ENCODE measurements at places on chromosomes 2 and 18.
A peak's percentile ranks its signal among the peaks of the same experiment; 100 is the strongest.

- no peak for DNase-seq
Observed at GRCh38 chr18:24632158-24632988, 171.9 kb downstream of the HRH4 start.

DNA sequence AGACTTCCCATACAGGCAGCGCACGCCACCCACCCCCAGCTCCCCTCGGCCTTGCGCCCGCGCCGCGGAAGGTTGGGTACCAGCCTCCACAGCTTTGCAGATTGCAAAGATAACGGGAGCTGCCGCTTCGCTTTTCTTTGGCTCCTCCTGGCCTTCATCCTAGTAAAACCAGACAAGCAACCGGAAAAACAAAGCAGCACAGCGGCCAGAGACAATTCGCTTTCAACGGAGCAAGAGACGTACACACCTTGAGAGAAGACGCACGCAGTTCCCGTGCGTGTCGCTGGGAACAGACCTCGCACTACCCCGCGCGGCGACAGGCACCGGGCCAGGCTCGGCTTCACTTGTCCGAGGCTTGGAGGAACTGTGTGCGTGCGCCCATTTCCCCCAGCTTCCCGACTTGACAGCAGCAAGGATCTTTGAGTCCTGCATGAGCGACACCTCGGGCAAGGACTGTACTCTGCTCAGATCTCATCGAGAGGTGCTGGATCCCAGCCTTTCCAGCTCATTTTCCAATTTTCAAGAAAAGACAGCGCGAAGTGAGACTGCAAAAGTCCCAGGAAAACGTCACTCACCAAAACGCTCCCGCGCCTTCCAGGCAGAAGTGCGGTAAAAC is 964 bp downstream of the ZBTB7C start:
- DNase-seq = no peak

- DNase-seq = no peak
Observed at GRCh38 chr2:44168681-44169154, at the start of gene PPM1B. TSS of gene PPM1B (plus strand) at chr2:44168875. CDS start at chr2:44201200, 32,325 bp downstream.

DNA sequence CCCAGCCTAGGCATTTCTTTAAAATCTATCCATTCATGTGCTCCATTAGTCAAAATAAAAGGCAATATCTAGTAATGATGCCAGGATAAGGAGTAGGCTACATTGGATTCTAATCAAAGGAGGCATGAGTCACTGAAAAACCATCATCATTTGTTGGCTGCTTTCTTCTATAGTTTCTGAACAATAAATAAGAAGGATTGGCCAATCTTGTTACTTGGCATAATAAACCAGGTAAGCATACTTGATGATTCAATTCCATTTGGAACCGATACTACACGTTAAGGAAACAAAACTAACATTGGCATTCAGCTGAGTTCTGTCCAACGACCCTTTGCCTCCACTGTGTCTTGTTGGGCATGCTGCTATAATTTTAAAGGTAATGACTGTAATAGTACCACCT is 27.2 kb downstream of the ATP8B1 start:
- DNase-seq = no peak

- DNase-seq = no peak
Observed at GRCh38 chr2:224925810-224926100, 116.5 kb downstream of the DOCK10 start.

GRCh38 chr2:38706846-38707345 is 41.0 kb downstream of the GALM start:
- no peak for DNase-seq

- DNase-seq = no peak
Observed at GRCh38 chr2:74221604-74222299, 23.3 kb downstream of the MTHFD2 start.

GRCh38 chr18:53946594-53946993 is 277.9 kb downstream of the MBD2 start:
- DNase-seq = no peak

DNA sequence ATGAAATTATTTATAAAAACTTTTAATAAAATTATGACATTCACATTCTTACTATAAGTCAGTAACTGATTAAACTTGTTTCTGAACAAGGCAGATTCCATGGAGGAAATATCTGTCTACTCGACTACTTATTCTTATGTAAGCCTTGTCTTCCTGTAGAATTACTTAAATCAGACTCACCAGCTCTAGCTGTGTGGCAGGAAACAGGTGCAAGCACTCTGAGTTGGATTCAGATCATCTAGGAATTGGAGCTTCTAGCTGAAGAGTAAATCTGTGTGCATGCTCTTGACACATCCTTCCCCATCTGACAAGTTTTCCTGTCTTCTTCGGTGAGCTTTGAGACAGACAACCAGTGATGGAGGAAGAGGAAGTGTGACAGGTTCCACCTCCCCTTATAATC is 284.7 kb downstream of the TRIB2 start:
- DNase-seq = no peak

- no peak for DNase-seq
Observed at GRCh38 chr2:215784371-215784783, 229.0 kb downstream of the MREG start.

- no peak for DNase-seq
Observed at GRCh38 chr2:98137196-98137595, 50.2 kb downstream of the VWA3B start.

DNA sequence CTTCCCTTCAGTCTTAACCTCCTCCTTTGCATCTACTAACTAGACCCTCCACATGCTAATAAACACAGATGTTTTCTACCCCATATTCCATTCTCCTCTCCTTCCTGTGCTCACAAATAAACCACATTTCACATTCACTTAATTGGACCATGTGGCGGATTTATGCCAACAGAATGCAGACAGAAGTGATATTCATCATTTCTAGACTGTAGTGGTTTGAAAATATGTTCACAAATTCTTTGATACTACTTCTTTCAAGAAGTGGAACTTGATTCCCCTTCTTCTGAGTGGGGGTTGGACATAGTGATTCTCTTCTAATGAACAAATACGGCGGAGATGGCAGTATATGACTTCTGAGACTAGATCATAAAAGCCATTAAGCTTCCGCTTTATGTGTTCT is 73.5 kb upstream of the SPTBN1 start:
- DNase-seq = no peak

- no peak for DNase-seq
Observed at GRCh38 chr2:107615039-107615438, 211.7 kb upstream of the RGPD4 start.

DNA sequence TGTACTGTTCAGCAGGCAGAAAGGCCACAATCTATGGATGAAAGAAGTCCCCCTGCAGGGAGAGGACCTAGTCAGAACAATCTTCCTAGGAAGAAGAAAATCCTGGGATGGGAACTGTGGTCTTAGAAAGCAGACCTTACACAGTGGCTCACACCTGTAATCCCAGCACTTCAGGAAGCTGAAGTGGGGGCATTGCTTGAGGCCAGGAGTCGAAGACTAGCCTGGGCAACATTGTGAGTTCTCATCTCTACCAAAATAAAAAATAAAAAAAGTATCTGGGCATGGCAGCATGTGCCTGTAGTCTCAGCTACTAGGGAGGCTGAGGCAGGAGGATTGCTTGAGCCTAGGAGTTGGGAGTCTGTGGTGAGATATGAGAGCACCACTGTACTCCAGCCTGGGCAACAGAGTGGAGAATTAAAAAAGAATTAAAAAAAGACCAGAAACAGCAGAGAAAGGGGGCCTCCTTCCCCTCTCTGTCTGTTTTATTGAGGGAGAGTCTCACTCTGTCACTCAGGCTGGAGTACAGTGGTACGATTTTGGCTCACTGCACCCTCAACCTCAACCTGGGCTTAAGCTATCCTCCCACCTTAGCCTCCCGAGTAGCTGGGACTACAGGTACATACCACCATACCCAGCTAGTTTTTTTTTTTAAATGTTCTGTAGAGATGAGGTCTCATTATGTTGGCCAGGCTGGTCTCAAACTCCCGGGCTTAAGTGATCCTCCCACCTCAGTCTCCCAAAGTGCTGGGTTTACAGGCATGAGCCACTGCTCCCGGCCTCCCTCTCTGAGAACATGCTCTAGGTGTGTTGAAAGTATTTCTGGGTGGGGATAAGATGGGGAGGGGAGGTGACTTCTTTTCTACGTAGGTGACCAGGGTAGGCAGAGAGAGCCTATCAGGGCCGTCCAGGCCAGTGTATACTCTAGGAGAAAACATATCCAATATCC is 7.4 kb downstream of the RHOB start:
- no peak for DNase-seq

DNA sequence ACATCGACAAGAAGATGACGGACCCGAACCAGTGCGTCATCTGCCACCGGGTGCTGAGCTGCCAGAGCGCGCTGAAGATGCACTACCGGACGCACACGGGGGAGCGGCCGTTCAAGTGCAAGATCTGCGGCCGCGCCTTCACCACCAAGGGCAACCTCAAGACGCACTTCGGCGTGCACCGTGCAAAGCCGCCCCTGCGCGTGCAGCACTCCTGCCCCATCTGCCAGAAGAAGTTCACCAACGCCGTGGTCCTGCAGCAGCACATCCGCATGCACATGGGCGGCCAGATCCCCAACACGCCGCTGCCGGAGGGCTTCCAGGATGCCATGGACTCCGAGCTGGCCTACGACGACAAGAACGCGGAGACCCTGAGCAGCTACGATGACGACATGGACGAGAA is 14.4 kb downstream of the SALL3 start:
- DNase-seq = no peak

DNA sequence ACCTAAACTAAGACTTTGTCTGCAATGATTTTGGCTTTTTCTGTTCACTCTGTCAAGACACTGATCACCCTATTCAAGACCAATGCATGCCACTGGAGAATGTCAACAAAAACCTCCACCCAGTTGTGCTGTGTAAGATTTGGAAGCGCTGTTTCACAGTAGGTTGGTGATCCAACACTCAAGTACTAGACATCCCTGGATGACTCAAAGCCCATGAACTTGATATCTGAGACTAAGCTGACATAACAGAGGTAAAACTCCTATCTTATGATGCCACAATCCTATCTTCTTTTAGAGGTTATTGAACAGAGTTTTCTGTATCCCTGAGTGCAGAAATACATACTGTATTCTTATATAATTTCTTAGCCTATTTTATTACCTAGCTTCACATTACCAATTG is 251.3 kb upstream of the ETAA1 start:
- DNase-seq = no peak

DNA sequence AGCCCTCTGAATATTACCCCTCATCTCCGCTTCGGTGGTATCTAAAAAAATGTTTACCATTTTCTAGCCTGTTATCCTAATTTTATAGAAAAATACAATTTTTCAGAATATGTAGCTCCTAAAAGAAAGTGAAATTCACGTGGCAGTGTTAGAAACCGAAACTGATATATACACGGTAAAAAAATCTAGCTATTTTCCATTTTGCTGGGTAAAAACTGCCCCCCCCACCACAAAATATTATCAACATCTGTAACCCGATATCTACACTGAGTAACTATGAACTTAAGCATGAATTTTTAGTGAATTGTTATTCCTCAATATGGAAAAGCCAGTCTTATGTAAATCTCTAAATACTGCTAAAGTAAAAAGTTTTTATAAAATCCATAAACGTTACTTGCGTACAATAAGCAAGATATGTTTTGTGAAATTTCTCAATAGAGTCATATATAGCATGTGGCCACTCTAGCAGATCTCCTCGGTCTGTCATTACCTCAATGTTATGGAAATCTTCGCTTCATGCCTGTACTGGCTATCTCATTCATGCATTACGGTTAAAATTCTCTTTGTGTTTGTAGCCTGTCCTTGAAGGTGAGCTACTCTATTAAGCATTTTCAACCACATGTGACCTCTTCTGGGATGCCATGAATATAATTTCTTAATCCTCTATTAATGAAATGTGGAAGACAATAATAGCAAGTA is 524.2 kb downstream of the TRIB2 start:
- no peak for DNase-seq

GRCh38 chr2:65390134-65390533 is 42.3 kb downstream of the SPRED2 start:
- DNase-seq = no peak

DNA sequence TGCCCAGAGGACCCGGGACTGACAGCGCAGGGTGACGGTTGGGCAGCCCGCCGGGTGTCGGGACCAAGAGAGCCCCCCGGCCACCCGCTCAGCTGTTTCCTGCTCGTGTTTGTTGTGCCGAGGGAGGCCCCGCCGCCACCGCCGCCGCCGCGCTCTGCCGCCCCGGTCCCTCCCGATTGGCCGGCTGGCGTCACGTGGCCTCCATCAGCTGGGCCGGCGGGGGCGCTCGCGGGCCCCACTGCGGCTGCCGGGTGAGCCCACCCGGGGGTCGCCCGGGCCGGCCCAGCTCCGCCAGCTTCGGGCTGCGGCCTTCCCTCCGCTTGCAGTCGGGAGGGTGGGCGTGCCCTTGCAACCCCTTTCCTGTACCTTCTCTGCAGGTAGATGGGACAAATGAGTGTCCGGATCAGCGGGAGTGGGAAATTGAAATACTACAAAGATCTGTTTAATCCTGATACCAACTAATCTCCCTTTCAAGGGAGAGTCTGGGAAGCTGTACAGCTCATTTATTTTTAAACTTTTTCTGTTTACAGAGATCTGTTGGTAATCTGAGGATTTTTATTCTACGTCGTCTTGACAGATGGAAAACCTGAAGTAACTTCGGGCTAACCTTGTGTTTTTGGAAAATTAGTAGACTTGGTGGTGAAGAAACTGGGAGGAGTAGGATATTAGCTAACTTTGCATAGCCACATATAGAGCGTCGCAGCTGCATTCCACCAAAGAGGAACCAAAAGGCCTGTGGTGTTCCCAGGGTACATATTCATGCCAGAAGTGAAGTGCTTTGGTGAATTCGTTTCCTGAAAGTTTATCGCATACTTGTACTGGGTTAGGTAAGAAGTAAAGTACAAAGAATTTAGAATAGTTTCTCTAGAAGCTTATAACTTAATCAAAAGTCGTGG is 1.2 kb downstream of the YPEL5 start:
- peak; percentile 45 for DNase-seq

DNA sequence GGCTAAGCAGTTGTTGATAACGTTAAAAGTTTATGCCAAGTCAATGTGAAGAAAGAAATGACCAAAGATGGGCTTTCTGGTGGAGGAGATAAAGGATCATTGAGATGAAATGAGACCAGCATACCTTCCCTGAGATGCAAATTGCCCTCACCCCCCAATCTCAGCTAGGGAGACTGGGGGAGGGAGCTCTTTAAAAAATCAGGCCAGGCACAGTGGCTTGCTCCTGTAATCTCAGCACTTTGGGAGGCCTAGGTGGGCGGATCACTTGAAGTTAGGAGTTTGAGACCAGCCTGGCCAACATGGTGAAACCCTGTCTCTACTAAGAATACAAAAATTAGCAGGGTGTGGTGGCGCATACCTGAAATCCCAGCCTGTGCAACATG is 30.9 kb upstream of the KCMF1 start:
- no peak for DNase-seq

DNA sequence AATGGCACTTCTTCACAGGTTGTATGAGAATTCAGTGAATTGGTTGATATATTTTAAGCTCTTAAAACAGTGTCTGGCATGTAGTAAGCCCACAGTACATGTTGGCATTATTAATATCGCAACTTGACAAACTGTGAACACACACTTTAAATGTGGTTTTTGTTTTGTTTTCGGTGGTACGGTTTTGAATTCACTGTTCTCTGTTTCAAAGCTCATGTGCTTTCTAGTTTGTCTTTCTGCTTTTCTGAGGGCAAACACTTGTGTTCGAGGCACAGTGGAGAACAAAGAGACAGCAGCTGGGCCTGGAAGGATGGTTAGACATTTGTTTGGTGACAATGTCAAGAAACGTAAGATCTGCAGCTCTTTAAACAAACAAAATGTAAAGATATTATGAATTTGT is 276.5 kb upstream of the MC4R start:
- no peak for DNase-seq

All from T1000 (cell line).